ENCODE measurements at places on chromosomes 11 and 22. TPM values are rescaled to one million over a fixed set of nuclear protein-coding genes. Genes with fewer than 3 reads are reported as not detected.

DNA sequence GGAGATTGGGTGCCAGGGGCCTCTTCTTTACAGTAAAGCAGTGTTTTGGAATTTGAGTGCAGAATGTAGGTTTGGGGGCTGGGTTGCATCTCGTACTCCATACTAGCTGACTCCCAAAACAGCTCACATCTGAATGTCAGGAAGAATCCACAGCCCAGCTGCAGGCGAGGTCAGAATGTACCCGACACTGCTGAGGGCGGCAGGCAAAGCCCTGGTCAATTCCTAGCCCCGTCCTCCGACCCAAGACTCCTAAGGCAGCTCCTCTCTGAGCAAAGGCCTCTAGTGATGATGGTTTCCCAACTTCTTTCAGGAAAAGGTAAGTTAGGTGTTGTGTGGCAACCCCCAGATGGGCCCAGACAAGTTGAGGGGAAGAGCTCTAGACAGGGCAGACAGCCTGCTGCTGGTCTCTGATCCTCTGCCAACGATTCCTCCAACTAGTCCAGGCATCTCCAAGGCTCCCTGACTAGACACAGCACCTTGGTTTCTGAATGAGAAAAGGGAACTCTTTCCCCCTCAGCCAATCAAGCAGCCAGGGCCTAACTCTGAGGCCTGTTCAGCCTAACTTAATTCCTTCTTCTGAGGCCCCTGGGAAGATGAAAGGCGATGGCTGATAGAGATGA lies 8.6 kb downstream of the LARGE2 start:
- no peak for DNase-seq

GRCh38 chr11:16612566-16613261 lies 125.7 kb upstream of the C11orf58 start:
- DNase-seq: no peak

GRCh38 chr22:37314315-37315074 lies 32.2 kb downstream of the CYTH4 start:
- DNase-seq: no peak

DNA sequence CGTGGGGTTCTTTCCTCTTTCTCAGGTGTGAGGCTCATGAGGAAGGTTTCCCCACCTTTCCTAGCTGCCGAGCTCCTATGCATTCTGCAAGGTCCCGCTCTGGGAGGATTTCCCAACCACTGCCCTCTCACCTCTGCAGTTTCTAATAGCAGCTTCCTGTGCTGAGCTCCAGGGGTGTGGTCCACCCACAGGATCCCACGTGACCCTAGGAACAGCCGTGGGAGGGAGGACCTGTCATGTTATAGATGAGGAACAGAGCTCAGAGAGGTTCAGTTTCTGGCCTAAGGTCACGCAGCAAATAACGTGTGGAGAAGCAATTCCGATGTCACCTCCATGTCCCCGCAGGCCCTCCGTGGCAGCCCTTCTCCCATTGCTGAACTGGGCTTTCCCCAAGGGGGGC lies 38.5 kb downstream of the FLRT1 start:
- no peak for DNase-seq

Gene MIEF1
- polyA plus RNA-seq: 11.4 TPM

Gene MPZL3
- polyA plus RNA-seq: 0.52 TPM

Gene MUC2
- polyA plus RNA-seq: 0.02 TPM
